ENCODE measurements at places on chromosomes 7 and 10.

- DNase-seq: no peak
Measured at GRCh38 chr10:132785723-132786475, at the start of gene NKX6-2. Gene NKX6-2, minus strand, starts transcription at chr10:132786147. Its CDS starts 199 bp downstream, at chr10:132785948.

- no peak for DNase-seq
Measured at GRCh38 chr7:1439373-1440363, 19.6 kb downstream of the MICALL2 start.

DNA sequence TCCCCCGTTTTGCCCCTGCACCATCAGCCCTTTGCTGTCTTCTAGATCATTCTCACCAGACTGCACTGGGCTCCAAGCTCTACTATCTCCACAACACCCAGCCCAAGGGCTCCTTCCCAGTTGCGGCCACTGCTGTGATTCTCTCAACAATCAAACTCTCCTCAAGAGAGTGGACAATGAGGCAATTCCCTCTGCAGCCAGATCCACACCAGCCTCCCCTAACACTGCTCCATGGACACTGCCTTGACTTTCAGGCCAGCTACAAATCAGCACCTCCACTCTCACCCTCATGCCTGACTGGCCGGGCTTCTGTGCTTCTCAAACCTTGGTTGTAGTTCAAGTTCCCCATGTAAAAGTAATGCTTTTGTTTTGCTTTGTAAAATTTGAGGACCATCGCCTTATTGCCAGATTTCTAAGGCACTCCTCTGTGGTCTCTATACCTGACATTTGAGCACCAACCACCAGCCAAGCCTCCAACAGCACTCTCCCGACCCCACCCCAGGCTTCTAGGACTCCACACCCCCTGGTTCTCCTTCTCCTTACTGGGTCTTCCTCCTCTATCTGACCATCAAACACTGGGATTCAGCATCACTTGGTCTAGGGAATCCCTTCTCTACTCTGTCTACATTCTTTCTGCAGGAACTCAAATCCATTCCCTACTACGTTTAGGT, 45.4 kb downstream of the PPIF start:
- no peak for DNase-seq

- no peak for DNase-seq
Measured at GRCh38 chr10:70890917-70891431, 2.6 kb upstream of the PCBD1 start.

GRCh38 chr10:117350909-117351308, 24.3 kb downstream of the PDZD8 start:
- no peak for DNase-seq

DNA sequence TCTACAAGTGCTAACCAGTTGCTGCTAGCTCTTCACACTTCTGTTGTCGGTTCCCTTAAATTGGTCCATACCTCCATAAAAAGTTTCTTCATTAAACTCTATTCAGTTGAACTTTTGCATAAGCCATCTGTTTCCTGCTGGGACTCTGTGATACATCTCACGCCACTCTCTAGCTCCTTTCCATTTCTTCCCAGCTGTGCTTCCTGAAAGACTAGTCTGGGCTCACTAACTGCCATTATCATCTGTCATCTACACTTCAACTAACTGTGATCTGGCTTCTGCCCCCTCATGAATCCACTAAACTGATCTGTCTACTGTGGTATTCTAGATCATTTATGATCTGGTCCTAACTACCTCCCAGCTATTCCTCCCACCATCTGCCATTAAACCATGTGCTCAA, 78.3 kb downstream of the ELAPOR2 start:
- DNase-seq: no peak

GRCh38 chr10:59285073-59285472, 77.3 kb downstream of the FAM13C start:
- DNase-seq: no peak

DNA sequence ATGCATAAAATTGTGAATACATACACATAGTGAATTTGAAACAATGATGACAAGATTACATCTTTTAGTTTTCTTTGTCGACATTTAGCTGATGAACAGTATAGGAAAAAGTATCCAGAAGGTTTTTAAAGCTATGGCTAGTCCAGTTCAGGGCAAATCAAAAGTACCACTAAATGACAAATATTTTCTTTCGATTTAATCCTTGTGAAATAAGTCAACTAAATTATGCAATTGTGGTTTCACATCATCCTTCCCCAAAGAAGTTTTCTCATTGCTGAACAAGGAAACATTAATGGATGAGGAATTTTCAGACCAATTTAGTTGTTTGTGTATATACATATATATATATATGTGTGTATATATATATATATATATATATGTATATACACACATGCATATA, 774.0 kb downstream of the DNAJB9 start:
- no peak for DNase-seq

DNA sequence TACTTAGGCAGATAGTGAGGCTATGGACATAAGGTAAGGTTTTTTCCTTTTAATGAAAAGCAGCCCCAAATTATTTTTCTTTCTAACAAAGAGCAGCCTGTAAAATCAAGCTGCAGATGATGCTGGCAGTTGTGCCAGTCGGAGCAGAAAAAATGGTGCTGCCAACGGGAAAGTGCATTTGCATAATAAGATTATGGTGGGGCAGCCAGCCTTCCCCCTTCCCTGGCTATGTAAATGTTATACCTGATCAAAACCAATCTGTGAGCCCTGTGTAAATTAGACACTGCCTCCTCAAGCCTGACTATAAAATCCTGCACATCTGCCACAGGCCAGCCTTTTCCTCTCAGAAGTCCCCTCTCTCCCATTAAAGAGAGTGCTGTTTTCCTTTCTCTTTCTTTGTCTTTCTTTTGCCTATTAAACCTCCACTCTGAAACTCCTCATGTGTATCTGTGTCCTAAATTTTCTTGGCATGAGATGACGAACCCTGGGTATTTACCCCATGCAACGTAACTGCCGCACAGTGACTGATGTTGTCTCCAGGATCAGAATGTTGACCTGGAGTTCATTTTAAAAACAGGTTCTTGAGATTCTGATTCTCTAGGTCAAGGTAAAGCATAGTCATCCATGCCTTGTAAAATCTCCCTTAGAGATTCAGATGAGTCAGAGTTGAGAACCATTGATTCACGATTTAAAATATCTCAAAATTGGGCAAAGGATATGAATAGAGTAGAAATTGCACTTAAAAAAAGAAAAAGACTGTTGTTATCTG, 167.3 kb upstream of the C1GALT1 start:
- DNase-seq: peak; percentile 44

DNA sequence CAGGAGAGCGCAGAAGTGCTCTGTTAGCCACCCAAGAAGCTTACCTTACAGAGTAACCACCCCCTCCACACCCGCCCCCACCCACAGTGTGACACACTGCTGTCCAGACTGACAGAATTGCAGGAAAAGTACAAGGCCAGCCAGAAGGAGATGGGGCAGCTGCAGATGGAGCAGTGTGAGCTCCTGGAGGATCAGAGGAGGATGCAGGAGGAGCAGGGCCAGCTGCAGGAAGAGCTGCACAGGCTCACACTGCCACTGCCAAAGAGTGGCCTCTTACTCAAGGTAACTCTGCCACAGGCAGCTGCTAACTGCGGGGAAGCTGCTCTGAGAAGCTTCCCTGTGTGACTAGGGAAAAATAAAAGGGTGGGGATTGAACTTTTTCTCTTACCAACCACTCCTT, 17.6 kb downstream of the CCDC136 start:
- no peak for DNase-seq

- DNase-seq: no peak
Measured at GRCh38 chr10:45422207-45422865, 48.3 kb downstream of the ALOX5 start.

DNA sequence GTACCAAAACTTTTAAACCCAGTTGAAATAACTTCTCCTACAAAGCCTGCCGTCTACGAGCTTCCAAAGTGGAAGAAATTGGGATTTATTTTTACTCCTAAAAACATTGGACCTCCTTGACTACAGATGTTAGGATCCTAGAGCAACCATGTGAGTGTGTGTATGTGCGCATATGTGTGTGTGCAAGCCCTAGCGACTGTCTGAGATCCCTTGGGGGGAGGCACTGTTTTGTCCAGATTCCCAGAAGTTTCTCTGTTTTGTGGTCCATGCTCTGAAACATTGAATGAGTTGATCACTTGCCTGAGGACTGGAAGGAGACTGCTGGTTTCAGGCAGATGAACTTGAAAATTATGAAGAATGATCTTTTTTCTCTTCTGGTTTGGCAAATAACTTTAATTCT, 312.3 kb upstream of the ZNF32 start:
- no peak for DNase-seq

DNA sequence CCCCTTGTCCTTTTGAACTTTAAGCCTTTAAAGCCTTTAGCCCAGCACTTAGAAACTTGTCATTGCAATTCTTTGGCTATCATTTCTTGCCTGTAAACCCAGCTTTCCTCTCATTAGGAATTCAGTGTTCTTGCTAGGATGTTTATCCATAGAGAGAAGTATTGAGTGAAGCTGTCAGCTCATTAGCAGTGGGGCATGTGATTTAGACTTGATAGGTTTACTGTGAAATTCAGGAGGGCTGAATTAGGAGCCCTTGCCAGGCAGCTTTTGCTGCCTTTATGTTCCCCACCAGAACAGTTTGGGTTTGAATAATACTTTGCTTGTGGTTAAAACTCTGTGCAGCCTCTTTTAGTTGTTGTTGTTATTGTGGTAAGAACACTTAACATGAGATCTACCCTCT, 39.5 kb downstream of the LHFPL3 start:
- no peak for DNase-seq

GRCh38 chr10:10871352-10871751, 146.3 kb upstream of the CELF2 start:
- no peak for DNase-seq
